ENCODE measurements at places on chromosomes 5 and 9.

GRCh38 chr9:80197661-80198060 is 625.9 kb downstream of the TLE4 start:
- DNase-seq, result no peak

- no peak for DNase-seq
Measured at GRCh38 chr5:97100476-97100875, 41.9 kb downstream of the LIX1 start.

DNA sequence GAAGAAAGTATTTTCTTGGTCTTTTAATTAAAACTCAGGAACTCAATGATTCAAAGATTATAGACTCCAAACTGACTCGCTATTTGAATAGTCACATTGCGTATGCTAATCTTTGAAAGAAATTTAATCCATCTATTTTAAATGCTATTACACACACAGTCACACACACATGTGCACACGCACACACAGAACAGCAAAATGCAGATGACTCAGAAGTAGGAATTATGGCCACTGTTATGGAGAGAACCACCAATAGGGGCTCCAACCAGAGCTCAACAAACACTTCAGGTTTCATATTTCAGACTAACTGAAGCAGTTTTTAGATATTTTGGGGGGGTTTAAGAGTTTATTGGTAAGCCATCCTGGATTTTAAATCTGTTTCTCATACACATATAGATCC is 1917.9 kb downstream of the EFNA5 start:
- DNase-seq, result no peak

- DNase-seq, result no peak
Measured at GRCh38 chr5:133391354-133392136, 220.8 kb downstream of the FSTL4 start.

DNA sequence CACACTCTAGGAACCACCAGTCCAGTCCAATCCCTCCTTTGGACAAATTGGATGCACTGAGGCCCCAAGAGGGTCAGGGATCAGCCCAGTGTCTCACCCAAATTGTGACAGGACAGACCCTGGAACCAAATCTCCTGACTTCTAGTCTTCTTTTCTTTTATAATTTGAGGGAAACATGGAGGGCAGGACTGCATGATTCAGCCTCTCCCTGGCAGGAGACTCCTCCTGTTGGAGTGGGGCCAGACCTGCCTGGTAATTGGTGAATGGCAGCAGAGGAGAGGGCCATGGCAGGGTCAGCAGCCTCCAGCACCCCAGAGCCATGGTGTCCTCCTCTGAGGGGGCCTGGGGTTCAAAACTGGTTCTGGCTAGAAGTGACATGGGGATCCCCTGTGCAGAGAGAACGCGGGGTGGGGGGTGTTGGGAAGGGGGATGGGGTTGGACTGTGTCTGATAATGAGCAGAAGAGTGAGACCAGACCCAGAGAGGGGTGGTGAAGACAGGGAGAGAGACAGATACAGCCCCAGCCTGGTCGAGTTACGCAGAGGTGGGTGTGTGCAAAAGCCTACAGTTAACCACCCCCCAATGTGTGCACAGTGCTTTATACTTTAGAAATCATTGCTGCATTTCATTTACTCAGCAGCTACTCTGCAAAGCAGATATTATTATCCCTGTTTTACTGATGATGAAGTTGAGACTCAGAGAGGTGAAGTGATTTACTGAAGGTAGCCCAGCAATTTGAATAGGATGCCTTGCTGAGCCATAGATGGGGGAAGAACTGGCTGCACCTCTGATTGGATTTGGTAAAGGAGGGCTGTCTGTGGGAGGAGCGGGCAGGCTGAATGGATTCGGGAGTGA is 3.8 kb upstream of the SYNPO start:
- no peak for DNase-seq

- no peak for DNase-seq
Measured at GRCh38 chr5:173851595-173852243, 36.4 kb upstream of the CPEB4 start.

- DNase-seq, result no peak
Measured at GRCh38 chr9:93390953-93391515, 60.5 kb upstream of the FAM120A start.

- DNase-seq, result no peak
Measured at GRCh38 chr9:111013707-111014106, 24.6 kb downstream of the LPAR1 start.

GRCh38 chr9:123370108-123370507 is 14.1 kb downstream of the CRB2 start:
- no peak for DNase-seq

- DNase-seq, result no peak
Measured at GRCh38 chr5:141960018-141960417, 2.0 kb upstream of the PCDH12 start.
